ENCODE measurements at places on chromosomes 4 and X.

DNA sequence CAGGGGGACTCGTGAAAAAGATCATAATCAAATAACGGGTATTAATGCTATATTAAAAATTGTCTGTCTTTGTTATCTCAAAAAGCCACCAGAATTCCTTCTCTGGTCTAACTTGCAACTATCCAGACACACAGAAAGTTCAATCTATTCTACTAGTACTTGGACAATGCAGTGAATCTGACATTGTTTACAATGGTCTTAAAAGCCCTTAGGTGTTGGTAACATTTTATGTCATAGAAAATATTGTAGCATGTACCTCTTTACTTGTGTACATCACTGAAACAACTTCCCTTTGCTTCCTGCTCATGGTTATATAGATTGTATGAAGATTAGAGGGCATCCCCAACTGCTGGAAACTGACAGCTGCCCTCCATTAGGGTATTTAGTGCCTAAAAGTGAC lies 71.1 kb upstream of the PPP3CA start:
- no peaks in the 10 kb centered on the region for H3K4me1 ChIP-seq
- H3K4me3 ChIP-seq, result no peak overlapping the region
- no peak overlapping the region for H3K27ac ChIP-seq

DNA sequence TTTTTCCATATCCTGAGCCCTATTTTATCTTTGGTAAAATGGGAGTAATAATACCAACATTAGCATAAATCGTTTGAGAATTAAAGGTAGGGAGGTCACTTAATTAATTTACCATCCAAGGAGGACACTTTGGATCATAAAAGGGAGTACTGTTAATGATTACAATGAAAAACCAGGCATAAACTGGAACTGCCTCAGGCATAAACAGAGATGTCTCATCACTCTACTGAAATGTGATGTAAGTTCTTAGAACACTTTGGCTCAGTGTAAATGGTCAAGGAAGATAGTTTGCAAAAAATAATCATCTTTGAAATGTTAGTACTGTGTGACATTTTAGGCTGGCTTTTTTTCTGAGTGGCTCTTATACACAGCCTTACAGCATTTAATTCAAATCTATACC lies 268.7 kb downstream of the SLC39A8 start:
- H3K4me3 ChIP-seq, result no peak overlapping the region
- DNase-seq, result no peak
- no peaks in the 10 kb centered on the region for H3K27me3 ChIP-seq
- H3K27ac ChIP-seq, result no peak overlapping the region
- no peaks in the 10 kb centered on the region for H3K4me1 ChIP-seq
- H3K36me3 ChIP-seq, result no peaks in the 10 kb centered on the region

- H3K27ac ChIP-seq, result no peak overlapping the region
- DNase-seq, result no peak
- H3K36me3 ChIP-seq, result no peaks in the 10 kb centered on the region
- H3K4me1 ChIP-seq, result no peaks in the 10 kb centered on the region
Measured at GRCh38 chrX:10076765-10077164, 80.0 kb upstream of the CLCN4 start.

- no peak overlapping the region for H3K4me3 ChIP-seq
- no peaks in the 10 kb centered on the region for H3K4me1 ChIP-seq
- no peak overlapping the region for H3K27ac ChIP-seq
- H3K27me3 ChIP-seq, result no peaks in the 10 kb centered on the region
- no peaks in the 10 kb centered on the region for H3K36me3 ChIP-seq
Measured at GRCh38 chrX:23773601-23774175, 9.3 kb upstream of the SAT1 start.

DNA sequence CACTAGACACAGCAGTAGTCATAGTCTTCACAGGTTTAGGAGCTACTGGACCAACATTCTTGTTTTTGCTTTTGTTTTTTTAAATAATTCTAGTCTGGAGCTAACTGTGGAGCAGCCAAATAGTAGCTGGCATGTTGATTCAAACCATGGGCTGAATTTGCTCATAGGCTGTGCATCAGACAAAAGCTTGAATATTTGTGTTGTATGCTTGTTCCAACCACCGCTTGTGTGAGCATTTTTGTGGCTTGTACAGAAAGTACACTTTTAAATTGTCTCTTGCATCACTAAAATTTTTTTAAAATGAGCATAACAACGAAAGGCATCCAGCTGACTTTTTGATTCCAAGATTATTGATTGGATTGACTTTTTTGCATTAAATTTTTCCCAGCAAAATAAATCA lies 39.6 kb downstream of the CCNI start:
- no peak for DNase-seq
- H3K4me1 ChIP-seq, result no peaks in the 10 kb centered on the region
- H3K27me3 ChIP-seq, result no peaks in the 10 kb centered on the region
- no peaks in the 10 kb centered on the region for H3K36me3 ChIP-seq
- H3K4me3 ChIP-seq, result no peak overlapping the region

DNA sequence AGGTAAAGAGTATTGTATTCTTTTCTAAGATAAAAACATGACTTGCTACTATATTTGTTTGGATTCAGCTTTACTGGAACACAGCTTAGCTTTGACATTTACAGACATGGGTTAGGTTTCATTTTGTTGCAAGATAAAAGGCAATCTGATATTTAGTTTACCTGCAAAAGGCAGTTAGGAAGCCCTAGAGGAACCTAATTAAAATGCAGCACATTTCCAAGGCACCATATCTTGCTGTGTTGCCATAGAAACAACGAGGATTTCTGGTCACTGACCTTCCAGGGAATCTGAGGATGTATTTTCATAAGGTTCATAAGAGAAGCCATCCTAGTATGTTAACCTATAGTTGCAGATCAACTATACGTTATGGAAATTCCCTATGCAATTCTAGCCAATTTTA lies 116.0 kb downstream of the SNCA start:
- DNase-seq, result no peak
- H3K27ac ChIP-seq, result no peak overlapping the region
- H3K36me3 ChIP-seq, result no peaks in the 10 kb centered on the region
- H3K4me3 ChIP-seq, result no peak overlapping the region

- no peak for DNase-seq
- no peaks in the 10 kb centered on the region for H3K4me1 ChIP-seq
- no peaks in the 10 kb centered on the region for H3K36me3 ChIP-seq
- H3K4me3 ChIP-seq, result no peak overlapping the region
- H3K27me3 ChIP-seq, result no peaks in the 10 kb centered on the region
- no peak overlapping the region for H3K27ac ChIP-seq
Measured at GRCh38 chrX:134246282-134246681, 9.3 kb downstream of the CCDC160 start.

GRCh38 chr4:76540486-76540885 lies 105.5 kb downstream of the SHROOM3 start:
- DNase-seq, result no peak
- no peaks in the 10 kb centered on the region for H3K27me3 ChIP-seq
- H3K4me3 ChIP-seq, result no peak overlapping the region
- no peaks in the 10 kb centered on the region for H3K36me3 ChIP-seq
- H3K27ac ChIP-seq, result no peak overlapping the region

GRCh38 chr4:120080533-120080932 lies 13.9 kb upstream of the MAD2L1 start:
- DNase-seq, result no peak
- H3K4me1 ChIP-seq, result no peaks in the 10 kb centered on the region
- H3K4me3 ChIP-seq, result no peak overlapping the region
- no peaks in the 10 kb centered on the region for H3K36me3 ChIP-seq
- H3K27ac ChIP-seq, result no peak overlapping the region

GRCh38 chr4:141409556-141409955 lies 188.9 kb downstream of the ZNF330 start:
- H3K4me1 ChIP-seq, result no peaks in the 10 kb centered on the region
- no peaks in the 10 kb centered on the region for H3K27me3 ChIP-seq
- no peak for DNase-seq

DNA sequence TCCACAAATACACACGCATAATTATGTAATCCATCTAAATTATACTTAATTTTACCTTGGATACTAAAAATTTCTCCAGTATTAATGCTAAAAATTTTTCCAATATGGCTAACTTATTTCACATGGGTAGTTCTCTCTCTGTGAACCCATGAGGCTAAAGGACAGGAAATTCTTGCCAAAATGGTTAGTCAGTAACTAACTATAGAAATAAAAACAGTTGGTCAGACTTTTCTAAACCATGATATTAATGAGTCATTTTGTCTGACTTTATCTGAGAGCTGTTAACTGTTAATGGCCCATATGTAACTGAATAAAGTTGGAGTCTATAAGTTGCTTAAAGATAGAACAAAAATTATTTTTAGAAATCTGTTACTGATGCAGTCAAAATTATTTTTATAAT lies 549.4 kb downstream of the TLL1 start:
- H3K27me3 ChIP-seq, result no peaks in the 10 kb centered on the region
- no peak overlapping the region for H3K4me3 ChIP-seq
- H3K27ac ChIP-seq, result no peak overlapping the region
- no peak for DNase-seq
- H3K4me1 ChIP-seq, result no peaks in the 10 kb centered on the region

GRCh38 chr4:25870081-25870480 lies 7.3 kb upstream of the SEL1L3 start:
- H3K27ac ChIP-seq, result no peak overlapping the region
- H3K4me1 ChIP-seq, result no peaks in the 10 kb centered on the region
- no peak overlapping the region for H3K4me3 ChIP-seq
- no peaks in the 10 kb centered on the region for H3K36me3 ChIP-seq

DNA sequence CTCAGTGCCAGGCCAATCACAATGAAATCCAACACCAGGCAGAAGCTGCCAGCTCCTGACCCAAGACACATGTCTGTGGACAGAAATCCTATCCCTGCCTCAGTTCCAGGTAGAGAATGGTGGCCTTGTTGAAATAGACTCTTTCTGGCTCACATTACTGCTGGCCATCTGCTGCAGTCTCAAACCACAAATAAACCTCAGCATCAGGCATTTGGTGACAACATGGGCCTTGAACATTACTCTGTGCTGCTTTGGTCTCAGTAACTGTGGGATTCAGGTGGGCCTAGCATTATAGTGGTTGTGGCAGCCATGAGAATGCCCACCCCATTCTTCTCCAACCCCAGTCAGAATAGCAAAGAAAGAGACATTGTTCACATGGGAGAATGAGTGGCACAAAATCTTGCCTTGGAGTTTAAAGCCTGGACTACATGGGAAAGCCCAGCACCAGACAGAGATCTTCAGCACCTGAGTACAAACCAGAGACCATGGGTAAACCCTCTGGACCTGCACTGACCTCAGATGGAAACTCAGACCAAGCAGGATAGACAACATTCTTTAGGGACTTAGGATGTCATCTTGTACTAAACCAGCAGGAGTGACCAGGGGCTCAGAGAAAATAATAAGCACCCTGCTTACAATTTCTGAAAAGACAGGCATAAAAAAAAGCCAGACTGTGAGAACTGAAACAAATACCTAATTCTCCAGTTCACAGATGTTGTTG lies 50.4 kb upstream of the TRAM1L1 start:
- H3K27me3 ChIP-seq, result no peaks in the 10 kb centered on the region
- H3K4me1 ChIP-seq, result no peaks in the 10 kb centered on the region
- no peak overlapping the region for H3K4me3 ChIP-seq

DNA sequence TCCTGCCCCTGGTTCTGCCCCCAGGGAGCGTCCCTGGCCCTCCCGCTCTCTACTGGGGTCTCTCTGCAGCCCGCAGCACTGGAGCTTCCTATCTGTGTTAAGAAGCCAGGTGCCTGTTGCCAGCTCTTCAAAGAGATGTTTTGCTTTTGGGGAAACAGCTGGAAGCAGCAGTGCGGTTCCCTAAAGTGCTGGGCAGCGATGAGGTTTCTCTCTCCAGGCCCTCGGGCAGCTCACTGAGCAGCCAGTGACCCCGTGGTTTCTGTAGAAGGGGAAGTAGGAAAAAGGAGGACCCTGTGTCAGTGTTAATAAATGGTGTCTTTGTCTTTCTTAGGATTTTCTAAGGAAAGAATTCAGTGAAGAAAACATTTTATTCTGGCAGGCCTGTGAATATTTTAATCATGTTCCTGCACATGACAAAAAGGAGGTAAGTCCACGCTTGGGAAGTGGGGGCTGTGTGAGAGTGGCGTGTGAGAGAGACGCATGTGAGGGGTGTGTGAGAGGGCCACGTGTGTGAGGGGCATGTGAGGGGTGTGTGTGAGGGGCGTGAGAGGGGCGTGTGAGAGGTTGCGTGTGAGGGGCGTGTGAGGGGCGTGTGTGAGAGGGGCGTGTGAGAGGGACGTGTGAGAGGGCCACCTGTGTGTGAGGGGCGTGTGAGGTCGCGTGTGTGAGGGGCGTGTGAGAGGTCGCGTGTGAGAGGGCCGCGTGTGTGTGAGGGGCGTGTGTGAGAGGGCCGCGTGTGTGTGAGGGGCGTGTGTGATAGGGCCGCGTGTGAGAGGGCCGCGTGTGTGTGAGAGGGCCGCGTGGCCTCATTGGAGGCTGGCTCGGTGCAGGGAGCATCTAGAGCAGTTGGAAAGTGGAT lies 27.1 kb upstream of the HGFAC start:
- H3K27ac ChIP-seq, result no peak overlapping the region
- DNase-seq, result peak; percentile 8
- H3K27me3 ChIP-seq, result no peaks in the 10 kb centered on the region
- H3K36me3 ChIP-seq, result no peaks in the 10 kb centered on the region
- H3K4me1 ChIP-seq, result no peaks in the 10 kb centered on the region
- no peak overlapping the region for H3K4me3 ChIP-seq

- DNase-seq, result no peak
- H3K36me3 ChIP-seq, result no peaks in the 10 kb centered on the region
- H3K4me1 ChIP-seq, result no peaks in the 10 kb centered on the region
- no peak overlapping the region for H3K27ac ChIP-seq
- H3K4me3 ChIP-seq, result no peak overlapping the region
Measured at GRCh38 chrX:140149761-140150160, 184.4 kb upstream of the CXorf66 start.

- peak; percentile 27 for DNase-seq
- H3K4me3 ChIP-seq, result peak overlapping the region; percentile 57
Measured at GRCh38 chrX:67545036-67545821, 1.4 kb downstream of the AR start.

GRCh38 chr4:122000849-122001248 lies 49.0 kb upstream of the TRPC3 start:
- no peak for DNase-seq
- H3K4me1 ChIP-seq, result no peaks in the 10 kb centered on the region
- no peaks in the 10 kb centered on the region for H3K36me3 ChIP-seq
- H3K4me3 ChIP-seq, result no peak overlapping the region

- H3K4me1 ChIP-seq, result no peaks in the 10 kb centered on the region
- no peaks in the 10 kb centered on the region for H3K27me3 ChIP-seq
- no peak overlapping the region for H3K27ac ChIP-seq
- no peak for DNase-seq
Measured at GRCh38 chr4:30802622-30803323, 82.6 kb downstream of the PCDH7 start.

DNA sequence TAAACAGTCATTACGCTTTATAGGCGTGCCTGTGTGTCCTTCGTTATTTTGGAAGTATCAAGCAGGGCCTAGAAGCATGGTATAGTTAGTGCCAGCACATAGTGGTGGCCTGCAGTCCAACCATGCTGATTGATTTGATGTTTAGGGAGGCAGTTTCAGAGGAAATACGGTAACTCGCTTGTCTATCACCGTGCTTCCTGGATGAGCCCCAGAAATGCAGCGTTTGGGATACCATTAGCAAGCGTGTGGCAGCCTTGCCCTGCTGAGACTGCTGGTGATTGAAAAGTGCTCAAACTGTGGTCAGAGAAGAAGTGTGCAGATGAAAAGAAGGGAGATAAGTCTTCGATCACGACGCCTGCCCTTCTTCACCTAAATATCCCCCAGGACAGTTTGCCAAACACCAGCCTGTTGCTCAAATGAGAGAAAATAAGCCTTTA lies 158.4 kb downstream of the CHIC2 start:
- H3K4me1 ChIP-seq, result no peaks in the 10 kb centered on the region
- peak; percentile 51 for DNase-seq
- peak overlapping the region; percentile 16 for H3K4me3 ChIP-seq
- peak overlapping the region; percentile 35 for H3K27ac ChIP-seq

GRCh38 chr4:54495641-54496040 lies 162.1 kb upstream of the KIT start:
- no peaks in the 10 kb centered on the region for H3K4me1 ChIP-seq
- H3K36me3 ChIP-seq, result no peaks in the 10 kb centered on the region
- no peak overlapping the region for H3K27ac ChIP-seq
- no peaks in the 10 kb centered on the region for H3K27me3 ChIP-seq

Measured in uterus (tissue), 4 donors.